ENCODE measurements at places on chromosomes 6 and 20. TPM values are rescaled to one million over a fixed set of nuclear protein-coding genes. Genes with fewer than 3 reads are reported as not detected.

DNA sequence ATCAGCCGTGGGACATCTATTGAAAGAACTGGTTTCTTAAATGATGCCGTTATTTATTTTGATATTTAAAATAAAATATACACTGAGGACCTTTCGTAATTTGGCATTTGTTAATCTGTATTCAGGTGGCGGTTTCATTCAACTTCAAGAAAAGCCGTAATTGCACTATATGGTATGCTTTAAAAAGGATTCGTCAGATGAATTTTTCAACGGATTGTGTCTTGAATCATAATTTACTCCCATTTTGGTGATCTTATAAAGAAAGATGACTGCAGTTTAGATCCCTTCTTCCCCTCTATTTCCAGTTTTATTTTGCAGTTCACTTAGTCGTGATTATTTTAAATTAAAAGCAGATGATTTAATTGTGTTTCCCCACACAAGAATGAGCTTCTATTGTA lies 761 bp downstream of the KLHL32 start:
- peak overlapping the region; percentile 97 for H3K4me3 ChIP-seq
- H3K27ac ChIP-seq, result peak overlapping the region; percentile 84
- no peak for DNase-seq

DNA sequence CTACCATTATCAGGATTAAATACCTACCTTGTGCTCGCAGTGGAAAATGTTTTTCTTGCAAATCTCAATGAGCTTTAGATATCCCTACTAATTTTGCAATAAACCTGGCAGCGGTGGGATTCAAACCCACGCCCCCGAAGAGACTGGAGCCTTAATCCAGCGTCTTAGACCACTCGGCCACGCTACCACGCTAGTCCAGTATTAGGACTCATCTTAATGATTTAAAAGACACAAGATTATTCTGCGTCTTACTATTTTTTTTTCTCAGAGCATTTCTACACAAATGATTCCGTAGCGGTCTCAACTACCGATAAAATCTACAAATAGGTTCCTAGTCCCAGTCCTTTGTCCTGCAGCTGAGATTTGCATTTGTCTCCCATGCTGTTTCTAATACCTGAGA lies 35.2 kb upstream of the ZSCAN23 start:
- H3K27ac ChIP-seq, result no peak overlapping the region
- H3K4me1 ChIP-seq, result no peaks in the 10 kb centered on the region
- no peak for DNase-seq
- H3K4me3 ChIP-seq, result no peak overlapping the region

The ETV7 gene
- polyA plus RNA-seq, result 1.1 TPM

The SYCP2L gene
- polyA plus RNA-seq, result not detected

- H3K4me3 ChIP-seq, result no peak overlapping the region
- H3K36me3 ChIP-seq, result no peaks in the 10 kb centered on the region
- H3K27ac ChIP-seq, result no peak overlapping the region
Measured at GRCh38 chr20:38779247-38780097, 26.0 kb upstream of the PPP1R16B start.

DNA sequence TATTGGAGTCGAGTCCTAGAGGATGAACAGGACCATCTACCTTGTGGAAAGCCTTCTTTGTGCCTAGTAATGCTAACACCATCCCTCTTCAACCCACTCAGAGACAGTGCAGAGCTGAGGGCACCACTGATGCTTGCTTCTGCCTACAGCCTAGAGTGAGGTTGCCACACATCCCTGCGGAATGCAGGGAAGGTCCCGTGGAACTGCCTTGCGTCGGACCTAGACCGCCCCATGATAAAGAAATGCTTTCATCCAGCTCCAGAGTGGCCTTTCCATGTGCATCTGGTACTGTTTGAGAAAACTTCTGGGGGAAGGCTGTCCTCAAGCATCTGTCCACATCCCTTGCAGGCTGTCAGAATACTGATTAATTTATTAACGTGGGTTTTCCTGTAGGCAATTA lies 168.4 kb downstream of the PHACTR1 start:
- H3K27me3 ChIP-seq, result peaks cover 4% of the 10 kb centered on the region
- no peak for DNase-seq
- H3K27ac ChIP-seq, result no peak overlapping the region
- no peaks in the 10 kb centered on the region for H3K36me3 ChIP-seq
- no peaks in the 10 kb centered on the region for H3K4me1 ChIP-seq

- H3K4me1 ChIP-seq, result no peaks in the 10 kb centered on the region
- H3K27me3 ChIP-seq, result no peaks in the 10 kb centered on the region
- DNase-seq, result no peak
- no peak overlapping the region for H3K27ac ChIP-seq
Measured at GRCh38 chr6:1496836-1497760, 107.7 kb downstream of the FOXF2 start.

DNA sequence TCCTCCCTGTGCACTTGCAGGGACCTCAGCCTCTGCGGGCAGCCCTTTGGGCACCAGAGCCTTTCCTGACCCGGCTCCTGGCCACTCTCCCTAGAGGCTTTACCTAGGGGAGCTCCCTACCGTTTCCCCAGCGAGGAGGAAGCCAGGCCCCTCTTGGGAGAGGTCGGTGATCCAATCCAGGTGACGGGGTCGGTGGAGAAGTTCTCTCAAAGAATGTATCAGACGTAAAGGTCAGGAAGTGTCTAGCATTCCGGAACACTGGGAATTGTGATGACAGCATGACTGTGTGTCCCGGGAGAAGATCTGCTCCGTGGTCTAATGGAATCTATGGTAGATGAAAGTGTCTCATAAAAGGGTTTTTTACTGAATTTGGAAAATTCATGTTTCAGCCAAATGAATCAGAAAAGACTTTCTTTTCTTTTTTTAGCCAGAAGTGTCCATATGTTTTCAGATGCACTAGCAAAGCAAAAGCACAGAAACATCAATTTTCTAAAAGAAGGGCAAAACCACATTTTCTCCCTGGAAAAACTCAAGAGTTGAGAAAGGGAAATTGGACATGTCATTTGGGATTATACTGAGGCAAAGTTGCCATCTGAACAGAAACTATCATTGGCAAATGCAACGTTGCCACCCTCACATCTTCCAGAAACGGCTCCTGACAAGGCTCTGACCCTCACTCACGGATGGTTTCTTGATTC lies 289.4 kb downstream of the THBS2 start:
- no peak overlapping the region for H3K27ac ChIP-seq
- DNase-seq, result no peak
- no peaks in the 10 kb centered on the region for H3K4me1 ChIP-seq

The SLC17A9 gene
- polyA plus RNA-seq, result 0.44 TPM

The SGK2 gene
- not detected for polyA plus RNA-seq

GRCh38 chr6:45591890-45592289 lies 214.2 kb upstream of the SUPT3H start:
- H3K4me1 ChIP-seq, result peaks cover 25% of the 10 kb centered on the region
- H3K27ac ChIP-seq, result no peak overlapping the region
- no peak overlapping the region for H3K4me3 ChIP-seq
- no peak for DNase-seq

The ZNF311 gene
- polyA plus RNA-seq, result 0.08 TPM

DNA sequence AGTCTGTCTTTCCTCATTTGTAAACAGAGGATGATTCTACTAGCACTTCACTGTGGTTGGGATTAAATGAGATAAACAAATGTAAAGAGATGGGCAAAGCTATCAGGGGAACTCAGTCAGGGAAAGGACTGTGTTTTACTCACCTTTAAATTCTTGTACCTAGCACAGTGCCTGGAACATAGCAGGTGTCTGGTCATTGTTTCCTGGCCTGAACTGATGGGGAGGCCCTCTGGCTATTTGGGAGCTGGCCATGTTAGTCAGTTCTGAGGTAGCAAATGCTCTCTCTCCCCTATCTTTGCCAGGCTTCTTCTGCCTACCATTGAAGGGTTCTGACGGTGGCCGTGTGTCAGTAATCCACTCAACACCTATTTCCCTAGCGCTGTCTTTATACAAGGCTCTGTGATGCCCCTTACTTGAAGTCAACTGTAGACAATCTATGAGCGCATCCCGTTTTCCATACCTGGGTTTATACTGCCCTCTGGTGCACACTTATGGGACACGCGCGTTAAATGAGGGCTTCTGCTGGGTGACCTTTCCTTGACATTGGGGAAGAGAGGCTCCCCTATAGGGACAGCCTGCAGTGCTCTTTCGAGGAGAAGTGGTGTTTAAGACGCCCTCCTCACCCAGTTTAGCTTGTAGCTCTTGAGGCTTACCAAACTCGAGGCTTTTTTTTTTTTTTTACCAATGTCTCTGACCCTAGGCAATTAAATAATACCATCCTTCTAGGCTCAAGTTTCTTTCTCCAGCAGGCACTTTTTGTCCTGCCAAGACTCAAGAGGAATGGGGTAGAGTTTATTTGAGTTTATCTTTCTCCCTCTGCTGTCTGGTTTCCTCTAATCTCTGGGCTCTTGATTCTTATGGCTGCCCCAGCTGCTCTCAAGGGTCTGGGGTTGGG lies 4.0 kb upstream of the SPATS1 start:
- DNase-seq, result peak; percentile 43
- no peaks in the 10 kb centered on the region for H3K27me3 ChIP-seq
- no peaks in the 10 kb centered on the region for H3K4me1 ChIP-seq
- no peak overlapping the region for H3K4me3 ChIP-seq

GRCh38 chr6:3140201-3140600 lies 17.1 kb downstream of the TUBB2A start:
- no peak overlapping the region for H3K4me3 ChIP-seq
- H3K27ac ChIP-seq, result no peak overlapping the region
- H3K27me3 ChIP-seq, result no peaks in the 10 kb centered on the region

GRCh38 chr20:35720165-35721123 lies 21.2 kb downstream of the ROMO1 start:
- no peaks in the 10 kb centered on the region for H3K27me3 ChIP-seq
- H3K4me1 ChIP-seq, result peaks cover 14% of the 10 kb centered on the region
- no peak for DNase-seq
- H3K27ac ChIP-seq, result no peak overlapping the region
- no peak overlapping the region for H3K4me3 ChIP-seq

The RIPPLY2 gene
- polyA plus RNA-seq, result not detected

The ZNF165 gene
- 1.6 TPM for polyA plus RNA-seq

DNA sequence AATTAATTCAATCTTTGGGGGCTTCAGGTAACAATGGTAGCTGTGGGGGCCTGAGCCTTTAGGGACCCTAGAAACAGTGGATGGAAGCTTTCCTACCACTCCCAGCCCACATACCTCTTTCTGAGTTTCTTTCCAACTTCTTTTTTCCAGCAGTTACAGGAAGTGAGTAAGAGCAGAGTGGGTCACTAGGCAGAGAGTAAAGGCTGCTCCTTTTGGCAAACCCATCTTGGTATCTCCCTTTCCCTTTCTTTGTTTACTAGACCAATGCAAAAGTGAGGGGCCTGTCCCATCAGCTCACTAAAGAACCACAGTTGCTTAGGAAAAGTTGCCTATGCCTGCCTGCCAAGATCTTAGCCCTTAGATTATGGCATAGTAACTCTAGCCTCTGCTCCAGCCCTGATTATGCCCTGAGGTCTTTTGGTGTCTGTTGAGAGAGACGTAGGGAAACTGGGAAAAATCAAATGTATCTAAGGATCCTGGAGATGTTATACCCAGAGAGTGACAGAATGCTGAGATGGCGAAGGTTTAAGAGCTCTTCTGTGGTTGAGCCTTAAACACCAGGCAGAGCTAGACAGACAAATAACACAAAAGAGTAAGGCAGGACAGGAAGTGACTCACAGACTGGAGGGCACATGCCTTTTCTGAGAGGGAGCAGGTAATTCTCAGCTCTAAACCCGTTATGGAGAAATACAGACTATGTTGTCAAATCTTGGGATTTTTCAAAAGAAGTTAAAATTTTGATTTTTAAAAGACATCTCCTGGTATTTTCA lies 31.3 kb downstream of the TRMT6 start:
- no peak overlapping the region for H3K4me3 ChIP-seq
- no peak for DNase-seq
- H3K27ac ChIP-seq, result no peak overlapping the region
- H3K36me3 ChIP-seq, result no peaks in the 10 kb centered on the region

GRCh38 chr6:788058-788457 lies 95.1 kb upstream of the EXOC2 start:
- no peak overlapping the region for H3K27ac ChIP-seq
- H3K36me3 ChIP-seq, result no peaks in the 10 kb centered on the region
- peaks cover 5% of the 10 kb centered on the region for H3K4me1 ChIP-seq
- DNase-seq, result no peak
- H3K4me3 ChIP-seq, result no peak overlapping the region

The THEMIS gene
- 93.4 TPM for polyA plus RNA-seq

The FAM209A gene
- 0.35 TPM for polyA plus RNA-seq

The NHLRC1 gene
- 1.7 TPM for polyA plus RNA-seq

- no peaks in the 10 kb centered on the region for H3K36me3 ChIP-seq
- H3K27me3 ChIP-seq, result no peaks in the 10 kb centered on the region
- H3K4me3 ChIP-seq, result no peak overlapping the region
- peaks cover 6% of the 10 kb centered on the region for H3K4me1 ChIP-seq
- H3K27ac ChIP-seq, result no peak overlapping the region
Measured at GRCh38 chr6:75932067-75932466, 140.4 kb downstream of the IMPG1 start.

DNA sequence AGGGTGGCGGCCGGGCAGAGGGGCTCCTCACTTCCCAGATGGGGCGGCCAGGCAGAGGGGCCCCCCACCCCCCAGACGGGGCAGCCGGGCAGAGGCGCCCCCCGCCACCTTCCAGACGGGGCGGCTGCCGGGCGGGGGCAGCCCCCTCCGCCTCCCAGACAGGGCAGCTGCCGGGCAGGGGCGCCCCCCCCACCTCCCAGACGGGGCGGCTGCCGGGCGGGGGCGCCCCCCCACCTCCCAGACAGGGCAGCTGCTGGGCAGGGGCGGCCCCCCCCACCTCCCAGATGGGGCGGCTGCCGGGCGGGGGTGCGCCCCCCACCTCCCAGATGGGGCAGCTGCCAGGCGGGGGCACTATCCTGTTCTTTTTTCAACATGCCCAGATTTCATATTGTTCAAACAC lies 78.2 kb upstream of the DST start:
- no peaks in the 10 kb centered on the region for H3K36me3 ChIP-seq
- no peak overlapping the region for H3K4me3 ChIP-seq
- H3K27me3 ChIP-seq, result no peaks in the 10 kb centered on the region

GRCh38 chr6:118284736-118285360 lies 263.2 kb upstream of the PLN start:
- H3K4me3 ChIP-seq, result no peak overlapping the region
- no peaks in the 10 kb centered on the region for H3K36me3 ChIP-seq
- H3K4me1 ChIP-seq, result no peaks in the 10 kb centered on the region
- H3K27ac ChIP-seq, result no peak overlapping the region
- no peaks in the 10 kb centered on the region for H3K27me3 ChIP-seq

DNA sequence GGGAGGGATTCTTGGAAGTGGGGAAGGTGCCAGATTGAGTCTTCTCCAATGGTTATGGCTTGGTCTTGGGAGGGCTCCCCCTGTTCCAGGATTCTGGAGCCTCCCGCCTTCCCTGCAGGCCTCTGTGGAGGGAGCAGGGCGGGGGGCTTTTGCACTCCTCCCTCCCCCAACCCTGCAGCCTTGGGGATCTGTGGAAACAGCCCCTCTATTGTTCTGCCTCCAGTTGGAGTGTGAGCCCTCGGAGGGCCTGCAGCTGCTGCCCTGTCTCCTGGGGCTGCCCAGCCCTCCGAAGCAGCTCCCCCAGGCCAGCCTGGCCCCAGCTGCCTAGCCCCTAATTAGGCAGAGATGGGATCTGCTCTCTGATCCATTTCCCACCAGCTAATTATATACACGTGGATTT lies 14.7 kb downstream of the FAM110A start:
- H3K27ac ChIP-seq, result peak overlapping the region; percentile 70
- no peak for DNase-seq
- H3K36me3 ChIP-seq, result peaks cover 5% of the 10 kb centered on the region
- H3K4me1 ChIP-seq, result peaks cover 34% of the 10 kb centered on the region

- no peaks in the 10 kb centered on the region for H3K36me3 ChIP-seq
- DNase-seq, result no peak
- H3K4me3 ChIP-seq, result no peak overlapping the region
- H3K27me3 ChIP-seq, result no peaks in the 10 kb centered on the region
Measured at GRCh38 chr6:33974471-33974870, 170.7 kb upstream of the MLN start.

The ADGB gene
- polyA plus RNA-seq, result not detected

- no peak within 1 kb of the TSS for H3K27ac ChIP-seq
- H3K36me3 ChIP-seq, result no peaks in the 10 kb centered on the region
- no peaks in the 10 kb centered on the region for H3K4me1 ChIP-seq
- no peaks in the 10 kb centered on the region for H3K27me3 ChIP-seq
- DNase-seq, result no peak
Measured at GRCh38 chr20:51022803-51023616, at the start of gene KCNG1. KCNG1 (minus strand) TSS chr20:51023107; CDS start chr20:51010338, 12,769 bp downstream.
